ENCODE measurements at places on chromosomes 5 and 9.
A peak's percentile ranks its signal among the peaks of the same experiment; 100 is the strongest.

DNA sequence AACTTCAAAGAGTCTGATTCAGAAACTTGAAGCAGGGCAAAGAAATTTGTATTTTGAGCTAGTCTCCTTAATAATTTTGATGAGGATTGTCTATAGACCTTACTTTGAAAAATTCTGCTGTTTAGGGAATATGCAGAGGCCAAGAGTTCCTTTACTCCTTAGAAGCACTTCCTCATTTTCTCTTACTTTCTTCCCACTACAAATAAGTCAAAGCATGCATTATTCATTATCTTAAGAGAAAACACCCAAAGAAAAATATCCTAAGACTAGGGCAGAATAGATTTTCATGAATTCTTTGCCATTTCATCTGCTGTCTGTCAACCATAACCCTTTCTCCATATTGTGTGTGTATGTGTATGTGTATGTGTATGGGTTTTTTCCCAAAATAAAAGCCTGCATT, 307.9 kb downstream of the KCTD16 start:
- no peaks in the 10 kb centered on the region for H3K27me3 ChIP-seq
- no peak for DNase-seq
- no peak overlapping the region for H3K4me3 ChIP-seq
- no peak overlapping the region for H3K27ac ChIP-seq
- H3K4me1 ChIP-seq, result no peaks in the 10 kb centered on the region

GRCh38 chr5:131264451-131265099, 722 bp downstream of the CDC42SE2 start:
- peaks cover 11% of the 10 kb centered on the region for H3K36me3 ChIP-seq
- H3K27ac ChIP-seq, result peak overlapping the region; percentile 92
- H3K4me1 ChIP-seq, result peaks cover 45% of the 10 kb centered on the region
- DNase-seq, result peak; percentile 32
- no peaks in the 10 kb centered on the region for H3K27me3 ChIP-seq

- peak overlapping the region; percentile 3 for H3K27ac ChIP-seq
- peaks cover 41% of the 10 kb centered on the region for H3K4me1 ChIP-seq
- no peaks in the 10 kb centered on the region for H3K36me3 ChIP-seq
- H3K4me3 ChIP-seq, result peak overlapping the region; percentile 26
These were observed 48.8 kb downstream of the MVB12B start for GRCh38 chr9:126375386-126375785.

DNA sequence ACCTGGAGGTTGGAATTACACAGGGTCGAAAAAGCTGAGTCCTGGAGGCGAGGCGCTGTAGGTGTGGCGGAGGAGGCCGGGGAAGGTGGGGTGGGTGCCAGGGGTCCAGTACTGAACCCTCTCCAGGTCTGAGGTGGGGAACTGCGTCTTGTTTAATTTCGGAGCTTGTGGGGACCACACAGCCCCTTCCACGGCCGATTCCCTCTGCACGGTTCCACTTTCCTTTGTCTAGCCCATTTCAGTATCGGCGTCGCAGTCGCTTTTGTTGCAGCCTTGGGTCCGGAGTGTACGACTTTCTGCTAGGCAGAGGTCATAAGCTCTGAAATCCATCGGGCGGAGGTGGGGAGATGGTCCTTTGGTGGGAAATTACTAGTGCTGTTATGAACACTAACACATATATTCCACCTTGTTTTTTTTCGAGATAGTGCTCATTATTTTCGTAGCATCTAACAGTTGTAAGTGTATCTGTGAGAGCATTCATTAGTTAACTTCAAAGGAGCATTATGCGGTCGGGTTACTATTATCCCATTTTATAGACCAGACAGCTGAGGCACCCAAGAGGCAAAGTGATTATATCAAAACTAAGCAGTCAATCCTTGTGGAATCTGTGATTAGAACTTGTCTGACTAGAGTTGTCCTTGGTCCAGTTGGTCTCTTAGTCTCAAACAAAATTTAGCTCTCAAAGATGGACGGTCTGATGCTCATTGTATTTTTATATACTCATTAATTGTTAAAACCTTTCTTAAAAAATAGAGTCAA, 737 bp downstream of the RNF180 start:
- peaks cover 30% of the 10 kb centered on the region for H3K27me3 ChIP-seq
- H3K27ac ChIP-seq, result no peak overlapping the region
- no peaks in the 10 kb centered on the region for H3K36me3 ChIP-seq
- H3K4me3 ChIP-seq, result peak overlapping the region; percentile 24
- no peak for DNase-seq
- peaks cover 5% of the 10 kb centered on the region for H3K4me1 ChIP-seq

- no peak overlapping the region for H3K4me3 ChIP-seq
- H3K27me3 ChIP-seq, result no peaks in the 10 kb centered on the region
These were observed 305.0 kb upstream of the MEF2C start for GRCh38 chr5:89187883-89188465.

DNA sequence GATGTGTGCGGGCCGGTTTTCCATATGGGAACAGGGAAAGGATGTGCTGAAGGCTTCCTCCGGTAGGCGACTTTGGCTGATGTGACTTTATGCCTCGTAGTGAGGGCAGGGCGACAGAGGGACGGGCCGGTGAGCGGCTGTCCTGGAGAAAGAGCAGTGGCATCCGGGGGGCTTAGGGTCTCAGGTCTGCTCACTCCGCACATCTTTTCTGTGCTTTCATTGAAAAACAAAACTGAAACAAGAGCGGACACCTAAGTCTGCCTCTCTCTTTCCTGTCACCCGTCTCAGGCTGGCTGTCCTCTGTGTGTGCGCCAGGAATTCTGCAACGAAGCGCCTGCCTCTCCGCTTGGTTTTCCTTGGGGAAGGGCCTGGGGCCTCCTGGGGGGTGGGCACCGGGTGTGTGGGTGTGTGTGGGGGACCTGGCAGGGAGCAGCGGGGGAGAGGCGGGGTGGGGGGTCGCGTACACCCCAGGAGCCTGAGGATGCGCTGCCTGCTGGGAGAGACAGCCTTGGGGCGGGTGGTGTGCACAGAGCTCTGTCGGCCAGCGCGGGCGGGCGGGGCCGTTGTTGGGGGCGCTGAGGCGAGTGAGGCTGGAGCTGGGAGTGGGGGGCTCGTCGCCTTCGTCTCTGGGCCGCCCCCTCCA, 580 bp upstream of the PRRX2 start:
- H3K4me3 ChIP-seq, result peak overlapping the region; percentile 88
- H3K4me1 ChIP-seq, result peaks cover 5% of the 10 kb centered on the region

GRCh38 chr5:135729321-135729786, 105.1 kb upstream of the SLC25A48 start:
- peaks cover 2% of the 10 kb centered on the region for H3K27me3 ChIP-seq
- no peak overlapping the region for H3K4me3 ChIP-seq
- H3K27ac ChIP-seq, result no peak overlapping the region
- H3K36me3 ChIP-seq, result no peaks in the 10 kb centered on the region
- no peaks in the 10 kb centered on the region for H3K4me1 ChIP-seq
- DNase-seq, result no peak

- H3K4me3 ChIP-seq, result no peak overlapping the region
- peaks cover 9% of the 10 kb centered on the region for H3K4me1 ChIP-seq
- peaks cover 2% of the 10 kb centered on the region for H3K27me3 ChIP-seq
- H3K36me3 ChIP-seq, result no peaks in the 10 kb centered on the region
These were observed 12.2 kb upstream of the SPINK4 start for GRCh38 chr9:33227741-33228140.

DNA sequence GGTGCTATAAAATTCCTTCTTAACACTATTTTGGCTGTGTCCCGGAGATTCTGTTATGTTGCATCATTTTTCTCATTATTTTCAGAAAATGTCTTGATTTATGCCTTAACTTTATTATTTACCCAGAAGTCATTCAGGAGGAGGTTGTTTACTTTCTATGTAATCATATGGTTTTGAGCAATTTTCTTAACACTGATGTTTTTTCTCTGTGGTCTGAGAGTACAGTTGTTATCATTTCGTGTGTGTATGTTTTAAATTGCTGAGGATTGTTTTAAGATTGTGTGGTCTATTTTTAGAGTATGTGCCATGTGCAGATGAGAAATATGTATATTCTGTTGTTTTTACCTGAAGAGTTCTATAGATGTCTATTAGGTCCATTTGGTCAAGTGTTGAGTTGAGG, 498.1 kb upstream of the ZNF608 start:
- H3K4me3 ChIP-seq, result no peak overlapping the region
- DNase-seq, result no peak
- no peak overlapping the region for H3K27ac ChIP-seq
- H3K4me1 ChIP-seq, result no peaks in the 10 kb centered on the region
- H3K27me3 ChIP-seq, result no peaks in the 10 kb centered on the region

GRCh38 chr5:154740957-154741356, 14.2 kb upstream of the LARP1 start:
- no peaks in the 10 kb centered on the region for H3K4me1 ChIP-seq
- H3K4me3 ChIP-seq, result no peak overlapping the region
- no peaks in the 10 kb centered on the region for H3K36me3 ChIP-seq

GRCh38 chr9:122164286-122164685, 4.6 kb downstream of the MORN5 start:
- H3K4me3 ChIP-seq, result no peak overlapping the region
- no peak for DNase-seq
- peaks cover 13% of the 10 kb centered on the region for H3K4me1 ChIP-seq
- H3K27me3 ChIP-seq, result peaks cover 24% of the 10 kb centered on the region
- H3K27ac ChIP-seq, result no peak overlapping the region
- H3K36me3 ChIP-seq, result no peaks in the 10 kb centered on the region

DNA sequence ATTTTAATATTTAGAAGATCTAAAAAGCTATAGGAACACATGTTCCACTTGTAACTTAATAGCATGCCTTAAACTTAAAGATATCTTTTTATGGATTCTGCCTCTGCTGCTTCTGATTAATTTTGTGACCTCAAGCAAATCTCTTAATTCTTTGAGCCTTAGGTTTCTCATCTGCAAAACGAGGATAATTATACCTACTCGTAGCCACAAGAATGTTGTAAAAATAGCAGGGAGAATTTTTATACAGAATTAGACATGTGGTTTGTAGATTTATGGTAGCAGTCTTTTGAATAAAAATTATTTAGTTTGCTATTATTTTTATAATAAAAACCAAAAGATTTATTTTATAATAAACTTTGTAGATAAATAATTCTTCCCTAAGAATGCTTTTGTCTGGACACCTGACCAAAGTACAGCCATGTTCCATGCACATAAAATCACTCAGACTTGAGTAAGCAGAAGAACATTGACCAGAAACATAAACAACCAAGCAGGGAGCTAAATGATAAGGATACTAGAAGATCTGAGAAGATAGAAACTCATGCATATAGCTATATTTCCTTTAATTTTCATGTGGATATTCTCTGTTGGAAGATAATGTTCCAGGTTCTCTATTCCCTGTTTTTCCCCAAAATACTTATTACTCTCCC, 18.5 kb downstream of the C9orf85 start:
- H3K4me3 ChIP-seq, result no peak overlapping the region
- H3K36me3 ChIP-seq, result no peaks in the 10 kb centered on the region
- no peaks in the 10 kb centered on the region for H3K27me3 ChIP-seq
- H3K27ac ChIP-seq, result no peak overlapping the region
- DNase-seq, result no peak
- peaks cover 8% of the 10 kb centered on the region for H3K4me1 ChIP-seq

All from naive thymus-derived CD8-positive, alpha-beta T cell (primary cell).